ENCODE measurements at places on chromosomes 1 and 21.

GRCh38 chr1:34708106-34708505, 46.7 kb upstream of the GJB5 start:
- no peak for DNase-seq

- DNase-seq: no peak
Measured at GRCh38 chr1:178034676-178035075, 59.2 kb upstream of the RASAL2 start.

DNA sequence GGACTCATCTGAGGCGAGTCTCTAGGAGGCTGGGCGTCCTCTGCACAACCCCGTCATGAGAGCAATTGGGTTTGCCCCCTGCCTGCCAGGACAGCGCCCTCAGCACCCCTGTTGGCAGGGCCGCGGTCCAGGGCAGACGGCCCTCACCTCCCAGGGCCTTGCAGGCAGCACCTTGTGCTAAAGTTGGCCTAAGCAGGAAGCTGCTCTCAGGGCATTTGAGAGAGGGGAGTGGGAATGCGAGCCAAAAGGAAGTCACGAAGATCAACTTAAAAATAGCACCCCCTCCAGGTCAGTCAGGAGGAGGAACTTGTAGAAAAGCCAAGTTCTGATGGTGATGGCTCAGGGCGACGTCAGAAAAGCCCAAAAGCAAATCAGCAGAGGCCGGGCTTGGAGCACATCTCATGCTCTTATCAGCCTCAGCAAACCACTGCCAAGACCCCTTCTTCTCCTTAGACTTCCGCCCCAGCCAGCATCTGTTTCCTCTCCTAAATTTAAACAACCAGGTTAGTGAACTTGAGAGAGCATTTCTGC, 12.6 kb upstream of the ADORA3 start:
- peak; percentile 68 for DNase-seq

GRCh38 chr1:235843461-235843961, 23.2 kb downstream of the LYST start:
- peak; percentile 77 for DNase-seq

DNA sequence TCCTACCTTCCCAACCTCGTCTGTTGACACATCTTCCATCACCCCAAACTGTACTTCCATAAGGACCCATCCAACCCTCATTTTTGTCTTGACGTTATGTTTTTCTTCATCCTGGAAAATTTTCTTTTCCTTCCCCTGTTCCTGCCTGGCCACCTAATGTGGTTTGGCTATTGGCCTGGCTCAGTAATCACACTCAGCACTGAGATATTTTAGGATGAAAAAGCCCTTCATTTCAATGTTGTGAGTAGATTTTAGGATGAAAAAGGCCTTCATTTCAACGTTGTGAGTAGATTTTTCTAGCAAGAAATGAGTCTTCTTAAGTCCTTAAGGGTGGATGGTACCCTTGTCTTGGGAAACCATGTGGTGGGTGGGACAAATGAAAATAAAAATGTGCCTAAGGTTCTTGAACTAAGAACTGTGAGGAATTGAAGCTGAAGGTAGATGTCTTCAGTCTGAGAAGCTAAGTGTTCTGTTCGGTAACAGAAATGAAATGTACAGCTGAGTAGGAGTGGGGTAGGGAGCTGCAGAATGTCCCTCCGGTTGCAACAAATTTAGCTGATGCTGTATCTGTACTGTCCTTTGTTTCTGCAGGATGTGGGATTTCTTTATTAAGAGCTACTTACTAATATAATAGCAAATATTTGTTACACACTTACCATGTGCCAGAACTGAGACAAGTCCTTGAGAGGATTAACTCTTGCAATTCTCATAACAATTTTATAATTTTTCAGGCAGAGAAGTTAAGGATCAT, 36.1 kb downstream of the DNTTIP2 start:
- no peak for DNase-seq

GRCh38 chr21:41750051-41750450, 16.8 kb downstream of the RIPK4 start:
- DNase-seq: no peak

All from choroid plexus epithelial cell (primary cell).